ENCODE measurements at places on chromosomes 11 and 22.

DNA sequence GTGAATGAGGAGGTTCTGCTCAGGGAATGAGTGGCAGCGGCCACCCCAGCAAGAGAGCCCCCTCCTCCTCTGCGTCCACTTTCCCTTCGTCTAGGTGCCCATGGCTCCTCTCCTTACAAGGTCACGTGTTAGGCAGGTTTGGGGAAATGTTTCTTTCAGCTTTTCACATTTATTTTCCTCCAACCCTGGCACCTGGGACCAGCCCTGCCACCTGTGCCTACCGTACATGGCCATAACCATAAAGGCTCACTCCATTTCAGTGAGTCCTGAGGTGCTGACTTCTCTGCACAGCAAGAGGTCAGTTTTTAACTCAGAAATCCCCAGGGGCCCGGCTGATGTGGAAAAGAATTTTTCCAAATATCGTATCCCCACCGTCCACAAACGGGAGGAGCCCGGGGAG, 71.2 kb downstream of the FLI1 start:
- no peak for DNase-seq

DNA sequence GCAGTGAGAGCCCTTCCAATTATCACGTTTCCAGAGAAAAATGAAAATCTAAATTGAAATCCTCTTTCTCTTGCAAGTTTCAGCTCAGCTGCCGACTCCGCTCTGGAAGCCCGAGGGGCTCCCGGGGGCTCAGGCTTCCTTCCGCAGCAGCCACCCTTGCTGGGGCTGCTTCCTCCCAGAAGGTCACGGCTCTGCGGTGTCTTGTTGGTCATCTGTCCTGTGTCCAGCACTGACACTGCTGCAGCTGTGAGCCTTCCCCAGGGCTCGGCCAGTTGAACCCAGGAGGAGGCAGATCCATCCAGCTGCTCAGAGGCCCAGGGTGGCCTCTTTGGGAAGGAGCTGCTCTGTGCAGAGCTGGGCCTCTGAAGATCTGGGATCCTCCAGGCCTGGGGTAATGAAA, 1337.2 kb downstream of the TBC1D22A start:
- DNase-seq, result no peak

GRCh38 chr11:13008625-13009475, at the start of gene RASSF10:
TSS of gene RASSF10 (plus strand) at chr11:13009316. CDS start at chr11:13009577, 261 bp downstream.
- DNase-seq, result peak; percentile 55

DNA sequence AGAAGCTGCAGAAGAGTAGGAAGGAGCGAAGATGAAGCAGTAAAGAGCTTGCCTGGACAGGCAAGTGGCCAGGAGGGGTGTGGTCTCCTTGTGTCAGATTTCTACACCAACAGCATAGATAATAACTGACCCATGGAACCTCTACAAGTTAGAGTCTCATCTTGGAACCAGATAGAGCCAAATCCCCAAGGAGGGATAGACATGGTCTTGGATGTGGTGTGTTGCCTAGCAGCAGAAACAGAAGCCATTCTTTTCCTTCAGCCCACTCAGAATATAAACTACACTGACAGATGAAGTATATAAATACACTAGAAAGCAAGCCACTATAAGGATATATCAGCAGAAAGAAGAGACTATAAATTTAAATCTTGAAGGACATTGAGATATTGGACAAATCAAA, 4.3 kb upstream of the CARD16 start:
- DNase-seq, result no peak

DNA sequence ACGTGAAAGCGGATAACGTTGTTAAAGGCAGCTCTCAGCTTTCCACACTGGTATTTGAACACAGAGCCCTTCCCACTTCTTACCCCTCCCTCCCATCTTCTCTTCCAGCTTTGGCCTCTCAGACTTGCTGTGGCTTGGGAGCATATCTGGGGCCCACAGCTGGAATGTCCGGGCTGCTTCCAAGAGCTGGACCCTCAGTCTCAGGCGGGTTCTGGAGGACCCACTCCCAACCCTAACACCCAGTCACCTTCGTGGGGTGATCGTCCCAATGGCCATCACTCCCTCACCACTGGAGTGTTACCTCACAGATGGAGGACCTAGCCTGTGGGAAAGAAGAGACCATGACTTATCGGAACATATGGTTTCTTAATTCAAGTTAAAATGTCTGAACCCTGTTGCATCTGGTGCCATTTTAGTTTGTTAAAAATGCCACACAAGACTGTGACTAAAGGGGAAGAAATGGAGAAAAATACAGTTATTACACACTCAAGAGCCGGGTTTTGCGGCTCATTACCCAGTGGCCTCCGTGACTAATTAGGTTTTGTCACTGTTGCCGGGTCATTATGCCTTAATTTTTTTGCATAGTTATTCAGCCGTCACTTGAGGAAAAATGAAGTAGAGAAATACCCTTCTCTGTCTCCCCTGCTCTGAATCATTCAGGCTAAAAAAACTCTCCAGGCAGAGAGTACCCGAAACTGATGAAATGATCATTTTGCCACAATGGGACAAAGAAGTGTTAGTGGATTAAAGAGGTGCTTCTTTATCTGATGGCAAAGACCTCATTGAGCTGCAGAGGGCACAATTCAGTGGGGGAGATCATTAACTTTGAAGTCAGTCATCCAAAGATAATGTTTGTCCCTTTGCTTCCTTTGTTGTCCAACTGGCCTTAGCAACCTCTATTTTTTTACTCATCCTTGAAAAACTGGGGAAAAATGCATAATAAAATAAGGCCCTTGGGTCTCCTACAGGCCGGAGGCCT, 87.2 kb upstream of the HTATIP2 start:
- no peak for DNase-seq

- no peak for DNase-seq
Measured at GRCh38 chr22:31491218-31491962, 1.7 kb upstream of the EIF4ENIF1 start.

- DNase-seq, result no peak
Measured at GRCh38 chr11:61039916-61040315, 62.4 kb upstream of the CD5 start.

DNA sequence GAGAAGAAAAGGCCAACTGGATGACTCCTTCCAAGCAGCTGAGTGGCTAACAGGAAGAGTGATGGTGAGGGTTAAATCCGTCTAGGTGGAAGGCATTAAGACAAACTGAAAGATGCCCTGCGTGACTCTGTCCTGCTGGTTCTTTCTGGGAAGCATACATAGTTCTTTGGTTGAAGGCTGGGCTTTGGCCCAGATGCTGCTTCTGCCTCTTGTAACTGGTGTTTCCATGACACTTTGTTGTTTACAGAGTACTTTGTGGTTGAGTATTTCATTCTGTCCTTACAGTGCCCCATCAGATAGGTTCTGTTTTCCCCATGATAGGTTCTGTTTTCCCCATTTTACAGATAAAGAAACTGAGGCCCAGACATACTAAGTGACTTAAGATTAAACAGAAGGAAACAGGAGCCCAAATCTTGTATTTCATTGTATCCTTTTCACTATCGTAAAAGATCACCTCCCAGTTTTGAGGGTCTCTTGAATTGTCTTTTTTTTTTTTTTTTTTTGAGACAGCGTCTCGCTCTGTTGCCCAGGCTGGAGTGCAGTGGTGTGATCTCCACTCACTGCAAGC, 124.3 kb upstream of the RASSF10 start:
- no peak for DNase-seq

DNA sequence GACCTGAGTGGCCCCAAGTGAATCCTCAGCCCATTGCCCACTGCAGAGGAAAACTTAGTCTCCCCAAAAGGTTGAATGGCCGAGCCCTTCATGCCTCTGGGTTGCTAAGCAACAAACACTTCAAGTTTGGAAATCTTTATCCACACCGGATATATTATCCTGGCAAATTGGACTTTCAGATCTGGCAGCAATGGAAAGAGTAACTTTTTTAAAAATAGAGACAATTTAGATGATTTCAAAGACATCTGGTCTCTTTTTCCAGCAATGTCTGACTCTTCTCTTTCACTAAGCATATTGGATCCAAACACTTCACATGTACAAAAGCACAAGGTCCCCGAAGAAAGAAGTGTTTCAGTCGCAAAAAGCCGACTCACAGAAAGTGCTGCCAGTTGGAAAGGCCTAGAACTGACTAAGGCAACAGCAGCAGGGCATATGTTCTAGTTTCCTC, 505.3 kb downstream of the SOX6 start:
- no peak for DNase-seq

DNA sequence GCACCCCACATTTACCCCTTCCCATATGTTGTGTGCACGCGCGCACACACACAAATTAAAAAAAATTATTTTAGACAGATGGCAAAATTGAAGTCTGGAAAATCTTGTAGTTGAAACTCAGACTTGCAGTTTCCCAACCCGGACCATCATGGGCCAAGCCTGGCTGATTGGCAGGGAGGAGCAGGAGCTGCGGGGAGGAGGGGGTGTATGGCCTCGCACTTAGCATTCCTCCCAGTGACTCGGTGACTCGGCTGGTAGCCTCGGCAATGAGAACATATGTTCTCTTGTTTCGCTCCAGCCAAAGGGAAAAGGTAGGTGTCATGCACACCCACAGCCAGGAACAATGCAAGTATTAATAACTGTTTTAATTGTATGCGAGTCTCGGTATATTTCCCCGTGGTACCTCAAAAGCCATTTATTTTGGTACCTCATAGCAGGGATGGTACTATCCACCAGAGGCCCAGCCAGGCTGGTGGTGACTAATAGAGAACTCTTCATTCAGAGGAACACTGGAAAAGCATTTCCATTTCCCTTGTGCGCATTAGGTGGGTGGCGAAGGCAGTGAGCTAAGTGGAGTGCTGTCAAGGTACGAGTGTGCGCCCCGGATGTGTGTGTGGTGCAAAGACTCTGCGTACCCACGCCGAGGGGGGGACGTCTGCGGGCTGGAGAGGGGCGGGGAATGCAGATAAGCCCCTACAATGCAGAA, 92.5 kb downstream of the DSCAML1 start:
- DNase-seq, result no peak

DNA sequence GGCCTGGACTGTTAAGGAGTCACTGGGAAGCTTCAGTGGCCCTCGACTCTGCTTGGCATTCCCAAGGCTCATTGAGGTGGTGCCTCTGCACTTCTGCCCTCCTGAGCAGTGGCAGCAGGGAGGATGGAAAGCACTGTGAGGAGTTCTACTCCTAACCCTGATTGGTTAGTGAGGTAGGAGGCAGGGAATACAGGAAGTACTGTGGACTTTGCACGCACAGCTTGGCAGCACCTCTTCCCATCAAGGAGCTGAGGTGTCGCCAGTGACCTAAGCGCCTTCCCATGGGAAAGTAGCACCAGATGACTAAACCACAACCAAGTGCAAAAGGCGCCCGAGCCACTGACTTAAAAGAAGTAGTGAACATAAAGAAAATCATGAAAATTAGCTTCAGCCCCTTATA, 152.5 kb upstream of the CADM1 start:
- no peak for DNase-seq

- DNase-seq, result no peak
Measured at GRCh38 chr11:31656051-31656450, 146.5 kb downstream of the ELP4 start.

GRCh38 chr11:76857781-76858410, 2.8 kb upstream of the ACER3 start:
- no peak for DNase-seq

GRCh38 chr11:119377112-119377901, 4.2 kb downstream of the USP2 start:
- no peak for DNase-seq

DNA sequence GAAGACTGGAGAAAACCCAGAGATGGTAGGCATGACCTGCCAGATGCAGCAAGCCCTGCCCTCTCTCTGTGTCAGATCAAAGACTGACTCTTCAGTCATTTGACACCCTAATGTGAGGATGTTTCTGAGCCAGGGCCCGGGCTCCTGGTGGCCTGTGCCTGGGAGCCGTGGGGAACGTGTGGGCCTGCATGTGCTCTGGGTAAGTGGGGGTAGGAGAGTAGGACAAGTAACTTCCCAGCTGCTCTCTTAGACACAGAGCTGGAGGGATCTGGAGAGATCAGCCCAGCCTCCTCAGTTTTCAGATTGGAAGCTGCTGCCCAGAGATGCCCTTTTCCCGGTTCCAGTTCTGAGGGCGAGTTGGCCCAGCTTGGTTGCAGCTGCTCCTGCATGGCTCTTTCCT, 110.8 kb downstream of the TEAD1 start:
- no peak for DNase-seq

DNA sequence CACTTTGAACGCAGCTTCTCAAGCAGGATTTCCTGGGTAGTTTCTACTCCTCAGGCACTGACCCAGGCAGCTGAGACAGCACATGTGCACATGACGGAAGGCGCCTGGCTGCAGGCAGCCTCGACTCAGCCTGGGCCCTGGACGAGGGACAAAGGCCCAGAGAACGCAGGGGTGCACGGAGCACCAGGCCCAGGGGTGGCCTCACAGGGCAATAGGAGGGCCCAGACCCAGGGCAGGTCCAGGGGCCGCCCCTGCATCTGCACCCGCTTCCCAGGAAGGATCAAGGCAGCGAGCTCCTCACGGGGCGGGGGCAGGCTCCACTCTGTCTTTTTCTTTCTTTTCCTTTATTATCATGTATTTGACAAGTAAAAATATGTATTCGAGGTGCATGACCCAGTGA, 208.4 kb downstream of the BRD1 start:
- DNase-seq, result no peak

DNA sequence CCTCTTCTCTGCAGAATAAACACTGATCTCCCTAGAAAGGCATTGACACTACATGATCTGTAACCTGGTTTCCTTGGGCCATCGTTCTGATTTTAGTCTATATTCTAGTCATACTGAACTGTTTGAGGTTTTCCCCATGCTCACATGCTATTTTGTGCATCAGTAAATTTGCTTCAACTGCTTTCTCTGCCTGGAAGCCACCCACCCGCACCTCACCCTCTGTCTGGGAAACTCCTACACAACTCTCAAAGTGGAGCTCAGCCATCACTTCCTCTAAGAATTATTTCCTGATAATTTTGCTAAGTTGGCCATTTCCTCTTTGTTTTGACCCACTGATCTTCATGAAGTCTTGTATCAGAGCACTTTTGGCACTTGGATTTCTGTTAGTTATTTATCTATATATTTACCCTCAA, 36.1 kb downstream of the MMP20 start:
- DNase-seq, result no peak

DNA sequence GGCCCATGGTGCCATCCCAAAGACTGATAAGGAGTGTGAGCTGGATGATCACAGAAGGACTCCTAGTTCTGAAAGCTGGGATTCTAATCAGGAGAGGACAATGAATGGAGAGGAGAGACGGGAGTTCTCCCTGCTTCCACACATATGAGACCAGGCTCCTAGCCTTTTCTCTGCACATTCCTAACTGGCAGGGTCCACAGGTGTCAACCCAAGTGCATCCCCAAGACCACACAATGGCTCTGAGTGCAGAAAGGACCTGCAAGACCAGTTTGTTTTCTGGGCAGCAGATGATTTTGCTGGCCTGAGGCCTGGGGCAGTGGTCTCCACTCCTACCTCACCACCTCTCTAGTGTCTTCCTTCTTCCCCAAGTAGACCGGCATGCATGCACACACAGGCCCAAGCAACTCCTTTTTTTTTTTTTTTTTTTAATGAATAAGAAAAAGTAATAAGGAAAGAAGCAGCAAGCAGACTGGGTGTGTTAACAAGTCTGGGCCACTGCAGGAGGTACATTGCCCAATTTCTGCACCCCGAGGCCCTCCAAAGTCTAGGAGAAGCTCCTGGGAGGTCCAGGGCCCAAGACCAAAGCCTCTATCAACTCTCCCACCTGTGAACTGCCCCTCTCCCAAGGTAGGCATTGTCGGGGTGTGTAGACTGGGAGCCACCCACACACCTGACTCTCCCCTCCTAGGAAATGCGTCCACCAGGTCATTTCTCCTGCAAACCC, 1.2 kb upstream of the TSKU start:
- no peak for DNase-seq

GRCh38 chr11:32033491-32033890, 57.4 kb upstream of the RCN1 start:
- DNase-seq, result no peak
